ENCODE measurements at places on chromosomes 3 and 15.

DNA sequence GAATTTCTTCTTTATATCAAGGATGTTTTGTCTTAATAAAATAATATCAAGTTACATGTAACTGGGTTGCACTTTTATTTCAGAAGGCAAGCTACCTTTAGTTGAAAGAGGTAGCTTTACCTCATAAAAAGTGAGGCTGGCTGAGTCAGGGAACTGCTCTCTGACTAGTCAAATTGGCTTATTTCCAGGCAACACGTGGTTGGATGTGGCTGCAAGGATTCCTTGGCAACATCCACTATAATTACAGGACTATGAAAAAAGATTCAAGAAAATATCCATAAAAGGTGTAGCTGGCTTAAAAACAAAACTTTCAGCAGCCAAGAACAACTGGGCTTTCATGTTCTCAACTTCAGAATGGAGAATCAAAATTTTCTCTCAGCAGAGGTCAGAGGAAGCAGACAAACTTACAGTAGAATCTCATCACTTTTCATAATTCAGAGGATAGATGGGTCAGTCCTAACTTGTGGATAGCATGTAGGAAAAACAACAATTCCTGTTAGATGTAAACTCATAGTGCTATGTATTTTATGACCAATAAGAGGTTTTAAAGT lies 779.1 kb downstream of the MECOM start:
- no peak for DNase-seq

DNA sequence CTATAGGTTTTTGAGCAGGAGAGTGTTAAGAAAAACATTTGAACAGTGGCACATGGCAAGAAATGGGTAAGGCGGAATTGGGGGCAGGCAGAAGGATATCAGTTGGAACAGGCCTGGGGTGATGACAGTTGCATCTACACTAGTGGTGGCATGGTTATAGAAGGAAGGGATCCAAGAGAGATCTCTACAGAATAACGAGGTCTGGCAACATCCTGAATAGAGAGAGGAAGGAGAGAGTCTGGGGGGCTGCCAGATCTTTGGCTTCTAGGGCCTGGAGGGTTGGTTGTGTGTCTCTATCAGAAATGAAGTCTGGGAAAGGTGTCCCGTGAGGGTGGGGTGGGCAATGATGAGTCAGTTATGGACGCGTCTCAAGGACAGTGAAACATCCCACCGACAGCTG lies 26.3 kb downstream of the FSTL1 start:
- no peak for DNase-seq

DNA sequence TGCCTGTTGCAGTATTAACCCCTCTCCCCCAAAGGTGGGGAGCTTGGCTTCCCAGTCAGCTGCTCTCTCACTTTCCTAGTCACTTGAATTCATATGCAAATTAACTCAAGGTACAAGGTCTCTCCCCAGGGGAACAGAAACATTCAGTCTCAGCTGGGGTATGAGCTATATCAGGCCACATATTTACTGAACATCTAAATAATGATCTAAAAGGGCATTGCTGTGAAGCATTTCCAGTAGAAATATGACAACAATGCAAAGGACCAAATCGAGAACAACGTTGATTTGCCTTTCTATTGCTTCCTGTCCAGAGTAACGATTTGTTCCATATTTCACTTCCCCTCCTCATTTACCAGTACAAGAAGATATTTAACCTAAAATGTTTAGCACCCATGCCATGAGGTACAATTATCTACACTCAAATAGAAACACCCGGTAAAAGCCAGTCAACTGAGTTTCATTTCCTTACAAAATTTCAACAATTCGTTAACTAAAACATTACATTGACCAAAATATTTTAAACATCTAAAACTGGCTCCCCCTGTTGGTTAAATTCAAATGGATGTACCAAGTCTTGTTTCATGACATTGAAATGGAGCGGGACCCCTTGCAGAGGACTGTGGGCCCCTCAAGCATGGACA lies 36.5 kb upstream of the KLHL6 start:
- no peak for DNase-seq

DNA sequence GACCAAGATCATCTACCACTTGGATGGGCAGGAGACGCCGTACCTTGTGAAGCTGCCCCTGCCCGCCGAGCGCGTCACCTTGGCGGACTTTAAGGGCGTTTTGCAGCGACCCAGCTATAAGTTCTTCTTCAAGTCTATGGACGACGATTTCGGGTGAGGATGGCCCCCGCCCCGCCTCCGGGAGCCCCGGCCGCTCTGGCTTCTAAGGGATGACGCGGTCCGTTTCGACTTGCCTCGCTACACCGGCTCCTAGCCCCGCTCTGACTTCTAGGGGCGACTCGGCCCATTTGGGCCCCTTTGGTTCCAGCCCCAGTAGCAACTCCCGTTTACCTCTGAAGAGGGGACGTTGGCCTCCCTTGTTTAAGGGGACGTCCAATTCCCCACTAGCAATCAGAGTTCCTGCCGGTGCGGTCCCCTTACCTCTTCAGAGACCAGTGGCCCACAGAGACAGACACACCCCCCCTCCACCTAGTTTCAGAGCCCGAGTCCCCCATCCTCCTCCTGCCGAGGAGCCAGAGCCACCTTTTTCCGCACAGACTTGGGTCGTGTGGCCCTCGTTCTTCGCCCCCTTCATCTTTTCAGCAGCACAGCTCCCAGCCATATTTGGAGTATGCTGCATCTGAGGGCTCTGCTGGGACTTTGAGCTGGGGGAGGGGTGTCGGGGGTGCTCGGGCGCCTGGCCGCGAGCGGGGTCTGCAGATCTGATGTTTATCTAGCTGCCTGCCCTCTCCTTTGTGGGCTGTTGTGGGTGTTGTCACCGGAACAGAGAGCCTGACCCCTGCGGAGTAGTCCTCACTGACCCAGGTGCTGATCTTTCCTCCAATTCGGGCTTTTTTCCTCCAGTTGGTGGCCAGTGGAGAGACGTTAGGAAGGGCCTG lies 706 bp downstream of the DVL3 start:
- peak; percentile 33 for DNase-seq

GRCh38 chr3:134795746-134796280 lies 753 bp downstream of the EPHB1 start:
- DNase-seq: peak; percentile 50

- no peak for DNase-seq
Measured at GRCh38 chr15:98955961-98956723, 51.5 kb downstream of the PGPEP1L start.

GRCh38 chr3:109899925-109900324 lies 562.6 kb upstream of the DPPA4 start:
- no peak for DNase-seq

DNA sequence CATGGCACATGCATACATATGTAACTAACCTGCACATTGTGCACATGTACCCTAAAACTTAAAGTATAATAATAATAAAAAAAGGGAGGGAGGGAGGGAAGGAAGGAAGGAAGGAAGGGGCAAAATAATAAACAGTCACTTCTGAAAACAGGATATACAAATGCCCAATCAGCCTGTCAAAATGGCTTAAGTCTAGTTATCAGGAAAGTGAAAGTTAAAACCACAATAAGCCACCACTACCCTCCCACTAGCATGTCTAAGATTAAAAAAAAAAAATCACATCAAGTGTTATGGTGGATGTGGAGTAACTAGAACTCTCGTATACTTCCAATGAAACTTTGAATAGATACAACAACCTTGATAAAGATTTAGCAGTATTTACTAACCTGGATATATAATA lies 145.6 kb upstream of the GMNC start:
- no peak for DNase-seq

DNA sequence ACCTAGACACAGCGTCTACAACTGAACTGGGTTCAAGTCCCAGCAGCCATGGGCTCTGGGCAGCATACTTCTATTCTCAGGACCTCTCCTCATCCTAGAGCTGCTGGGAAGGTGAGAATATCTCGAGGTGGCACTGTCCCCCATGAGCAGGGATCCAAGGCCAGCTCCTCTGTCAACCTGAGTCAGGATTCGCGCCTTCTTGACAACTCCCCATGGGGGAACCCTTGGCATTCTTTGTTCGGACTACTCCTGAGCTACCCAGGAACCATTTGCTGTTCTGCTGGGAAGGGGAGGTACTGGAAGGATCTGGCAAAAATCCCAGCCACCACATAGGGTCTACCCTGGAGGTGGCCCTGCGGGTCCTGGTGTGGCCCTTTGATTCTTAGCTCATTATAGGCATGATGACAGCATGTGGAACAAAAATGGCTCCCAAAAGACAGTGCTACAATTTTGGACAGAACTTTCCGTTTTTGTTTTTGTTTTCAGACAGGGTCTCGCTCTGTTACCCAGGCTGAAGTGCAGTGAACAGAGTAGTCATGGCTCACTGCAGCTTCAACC lies 22.3 kb downstream of the PLXNB1 start:
- no peak for DNase-seq

DNA sequence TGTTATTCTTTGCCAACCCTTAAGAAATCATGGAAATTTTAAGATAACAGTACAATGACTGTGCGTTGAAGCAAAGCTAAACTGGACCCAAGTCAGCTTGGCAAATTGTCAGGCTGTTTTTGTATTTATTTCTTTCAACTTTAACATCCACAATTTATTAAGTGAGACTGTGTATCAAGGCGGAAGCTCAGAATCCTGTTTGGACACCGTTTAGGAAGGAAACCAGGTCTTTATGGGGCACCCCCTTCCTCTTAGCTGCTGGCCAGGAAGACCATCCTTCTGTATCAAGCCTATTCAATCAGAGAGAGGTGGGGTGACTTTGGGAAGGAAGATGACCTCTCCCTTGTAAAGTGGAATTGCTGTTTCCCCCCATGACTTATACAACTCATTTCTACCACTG lies 166.0 kb downstream of the MCTP2 start:
- DNase-seq: no peak

- no peak for DNase-seq
Measured at GRCh38 chr3:46729038-46729437, 11.4 kb upstream of the PRSS50 start.

DNA sequence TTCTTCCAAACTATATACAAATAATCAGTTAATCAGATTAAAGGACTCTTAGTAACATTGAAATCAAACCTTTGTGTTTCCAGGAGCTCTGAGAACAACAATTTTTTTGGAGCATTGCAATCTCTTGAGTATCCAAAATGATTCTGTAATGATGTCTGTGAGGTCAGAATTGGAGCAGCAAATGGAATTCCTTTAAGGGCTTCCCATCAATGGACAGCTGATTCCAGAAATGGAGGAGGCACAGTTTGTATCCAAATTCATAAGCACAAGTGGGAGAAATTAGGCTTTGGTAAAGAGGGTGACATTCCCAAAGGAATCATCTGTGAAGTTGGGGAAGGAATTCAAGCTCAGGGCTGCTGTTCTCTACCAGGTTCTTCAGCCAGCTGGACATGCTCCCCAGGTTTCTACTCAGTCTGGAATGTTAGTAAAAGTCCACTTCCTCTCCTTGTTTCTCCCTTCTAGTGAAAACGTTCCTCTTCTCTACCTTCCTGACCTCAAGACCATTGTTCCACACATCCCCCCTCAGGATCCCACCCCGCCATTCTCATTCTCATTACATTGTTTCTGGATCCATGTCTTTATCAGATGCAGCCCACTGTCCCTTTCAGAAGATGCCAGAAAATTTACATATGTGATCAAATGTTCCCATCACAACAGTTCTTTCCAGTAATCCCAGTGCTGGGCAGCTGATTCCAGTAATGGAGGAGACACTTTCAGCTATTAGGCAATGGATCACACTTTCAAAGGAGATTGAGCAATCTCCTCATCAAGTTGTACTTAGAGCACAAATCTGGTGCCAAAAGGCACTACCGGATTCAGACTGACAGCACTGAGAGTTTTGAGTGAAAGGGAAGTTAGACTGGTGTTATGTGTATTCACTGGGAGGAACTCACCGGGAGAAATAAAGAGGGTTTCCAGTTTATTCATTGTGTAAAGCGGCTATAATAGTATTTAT lies 391.3 kb upstream of the TPRG1 start:
- no peak for DNase-seq

DNA sequence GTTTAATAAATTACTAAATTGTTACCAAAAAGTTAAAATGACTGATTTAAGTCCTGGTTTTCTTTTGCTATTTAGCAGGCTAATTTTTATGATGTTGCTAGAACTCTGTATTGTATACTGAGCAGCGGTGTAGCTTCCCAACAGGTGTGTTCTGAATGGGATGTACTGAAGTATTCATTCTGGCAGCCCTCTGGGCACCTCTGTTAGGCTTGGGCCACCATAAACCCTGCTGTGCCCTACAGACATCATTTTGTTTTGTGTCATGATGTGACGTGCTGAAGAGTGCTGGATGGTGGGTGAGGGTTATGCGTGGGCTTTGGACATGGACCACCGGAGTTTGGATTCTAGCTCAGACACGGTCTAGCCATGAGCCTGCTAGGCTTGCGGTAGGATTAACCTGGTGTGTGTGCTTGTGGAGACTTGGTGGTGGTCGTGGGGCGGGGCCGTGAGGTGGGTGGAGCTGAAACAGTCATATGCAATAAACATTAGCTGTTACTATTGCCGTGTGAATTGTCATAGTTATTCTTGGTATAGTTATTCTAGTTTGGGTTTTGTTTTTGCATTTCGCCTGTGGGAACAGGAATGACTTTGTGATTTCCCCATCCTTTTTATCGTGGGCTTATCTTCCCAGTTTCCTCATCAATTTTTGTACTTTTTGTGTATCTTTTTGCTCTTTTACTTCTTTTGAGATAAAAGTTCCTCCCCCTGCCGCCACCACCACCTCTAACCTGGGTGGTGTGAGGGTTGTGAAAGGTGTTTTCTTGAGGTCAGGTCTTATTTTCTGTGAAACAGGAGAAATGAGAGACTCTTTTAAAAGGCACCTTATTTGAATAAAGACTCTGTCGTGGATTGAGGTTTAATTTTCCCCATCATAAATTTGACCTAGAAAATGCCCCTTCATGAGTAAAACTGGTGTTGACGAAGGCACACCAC lies 93.7 kb downstream of the MCTP2 start:
- DNase-seq: no peak

- no peak for DNase-seq
Measured at GRCh38 chr15:99303907-99304306, 52.6 kb downstream of the LRRC28 start.

DNA sequence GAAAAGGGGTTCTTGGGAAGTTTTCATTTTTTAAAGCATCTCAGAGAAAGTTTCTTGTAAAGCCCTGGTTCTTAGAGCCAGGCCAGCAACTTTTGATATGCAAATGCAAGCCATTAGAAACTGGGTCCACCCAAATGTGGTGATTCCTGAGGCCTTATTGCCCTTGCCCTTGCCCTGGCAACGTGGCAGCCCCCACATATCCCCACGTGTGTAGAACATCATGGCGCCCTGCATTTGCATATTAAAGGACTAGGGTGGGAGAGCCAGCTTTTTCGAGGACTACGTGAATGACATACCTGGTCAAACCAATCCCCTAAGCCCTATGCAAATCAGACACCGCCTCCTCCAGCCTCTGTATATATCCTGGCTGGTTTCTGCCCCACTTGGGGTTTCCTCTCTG lies 314.9 kb upstream of the NECTIN3 start:
- DNase-seq: no peak

GRCh38 chr3:16508591-16508995 lies 4.9 kb downstream of the RFTN1 start:
- DNase-seq: no peak

GRCh38 chr15:69244798-69245197 lies 53.9 kb upstream of the PAQR5 start:
- DNase-seq: no peak

- no peak for DNase-seq
Measured at GRCh38 chr3:186930143-186930640, at the start of gene ST6GAL1. ST6GAL1 (plus strand) TSS chr3:186930526; CDS start chr3:187042704, 112,178 bp downstream.

Data from cerebellum (tissue), 4 donors.